Neural crest cell (in vitro differentiated cells): ENCODE measurements at places on chromosomes 1 and 21.

- H3K27ac ChIP-seq = no peak overlapping the region
- no peak overlapping the region for H3K4me3 ChIP-seq
- DNase-seq = no peak
- peaks cover 22% of the 10 kb centered on the region for H3K4me1 ChIP-seq
- peaks cover 7% of the 10 kb centered on the region for H3K36me3 ChIP-seq
- no peaks in the 10 kb centered on the region for H3K27me3 ChIP-seq
Observed at GRCh38 chr1:44644806-44645205, 29.5 kb downstream of the TMEM53 start.

- H3K27me3 ChIP-seq = no peaks in the 10 kb centered on the region
- no peak for DNase-seq
- no peak overlapping the region for H3K4me3 ChIP-seq
- H3K4me1 ChIP-seq = peaks cover 9% of the 10 kb centered on the region
- peaks cover 3% of the 10 kb centered on the region for H3K36me3 ChIP-seq
Observed at GRCh38 chr1:33099290-33100118, 18.6 kb downstream of the AZIN2 start.

DNA sequence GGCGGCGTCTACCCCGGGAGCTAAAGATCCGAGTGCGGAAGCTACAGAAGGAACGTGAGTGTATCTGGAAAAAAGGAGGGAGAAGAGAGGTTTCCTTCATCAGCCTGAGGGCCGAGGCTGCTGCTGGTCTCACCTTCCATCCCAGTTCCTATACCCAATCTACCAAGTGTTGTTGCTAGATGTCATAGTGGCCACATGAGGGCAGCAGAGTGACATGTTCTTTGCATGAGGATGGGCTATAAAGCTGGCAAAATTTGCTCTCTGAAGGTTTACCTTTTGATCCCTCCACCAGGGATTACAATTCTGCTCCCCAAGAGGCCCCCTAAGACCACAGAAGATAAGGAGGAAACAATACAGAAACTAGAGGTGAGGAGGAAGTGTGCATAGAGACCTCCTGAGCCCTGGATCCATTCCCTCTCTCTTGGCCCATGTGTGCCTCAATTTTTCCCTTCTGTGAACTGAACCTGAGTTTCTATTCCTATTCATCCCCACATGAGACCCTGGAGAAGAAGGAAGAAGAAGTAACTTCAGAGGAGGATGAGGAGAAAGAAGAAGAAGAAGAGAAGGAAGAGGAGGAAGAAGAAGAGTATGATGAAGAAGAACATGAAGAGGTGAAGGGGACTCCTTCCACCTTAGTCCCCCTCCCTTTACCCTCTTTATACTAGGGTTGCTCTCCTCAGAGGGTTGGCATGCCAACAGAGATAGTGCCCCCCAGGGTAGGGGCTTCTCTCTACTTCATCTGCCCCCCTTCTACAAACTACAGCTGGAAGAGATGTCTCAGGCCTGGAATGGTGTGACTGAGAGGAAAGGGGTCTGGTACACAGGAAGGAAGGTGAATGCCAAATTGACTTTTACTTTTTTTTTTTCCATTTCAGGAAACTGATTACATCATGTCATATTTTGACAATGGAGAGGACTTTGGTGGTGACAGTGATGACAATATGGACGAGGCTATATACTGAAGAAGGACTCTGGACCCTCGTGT lies 13.3 kb downstream of the POLR3GL start:
- no peak overlapping the region for H3K27ac ChIP-seq
- peak overlapping the region; percentile 20 for H3K4me3 ChIP-seq
- no peaks in the 10 kb centered on the region for H3K36me3 ChIP-seq
- H3K27me3 ChIP-seq = no peaks in the 10 kb centered on the region

DNA sequence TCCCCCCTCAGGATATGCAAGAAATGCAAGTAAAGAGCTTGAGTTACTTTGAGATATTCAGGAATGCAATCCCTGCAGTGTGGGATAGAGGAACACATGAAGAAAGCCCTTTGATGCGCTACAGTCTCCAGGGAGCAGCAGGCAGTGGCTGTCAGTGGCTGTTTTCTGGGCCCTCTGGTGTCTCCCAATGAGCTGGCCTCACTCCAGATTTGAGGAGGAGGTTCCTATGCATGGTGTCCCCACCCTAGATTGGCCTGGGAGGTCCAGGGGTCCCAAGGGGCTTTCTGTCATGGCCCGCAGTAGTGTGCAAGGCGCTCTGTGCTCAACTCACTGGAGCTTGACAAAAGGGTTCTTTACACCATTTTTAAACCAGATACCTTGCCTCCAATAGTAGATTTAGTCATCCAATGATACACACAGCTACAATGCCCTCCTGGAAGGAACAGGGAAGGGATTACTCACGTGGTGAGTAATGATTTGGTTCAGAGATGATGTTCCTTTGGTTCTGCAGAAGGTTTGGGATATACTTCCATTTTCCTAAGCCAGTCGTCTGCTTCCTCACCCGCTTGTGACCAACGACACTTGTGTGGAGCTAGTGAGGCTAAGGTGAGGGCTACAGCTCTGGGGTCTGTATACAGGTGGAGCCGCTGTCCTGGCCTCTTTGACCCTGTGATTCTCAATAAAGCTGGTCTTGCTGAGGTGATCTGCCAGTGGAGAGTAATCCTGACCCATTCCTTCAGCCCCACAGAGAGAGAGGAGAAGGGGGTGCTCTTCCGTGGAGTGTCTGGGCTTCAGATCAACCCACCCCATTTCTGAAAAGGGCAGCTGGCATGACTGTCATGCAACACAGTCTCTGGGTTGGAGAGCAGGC lies 6.6 kb downstream of the BATF3 start:
- DNase-seq = no peak
- no peaks in the 10 kb centered on the region for H3K4me1 ChIP-seq
- no peaks in the 10 kb centered on the region for H3K36me3 ChIP-seq
- H3K27me3 ChIP-seq = peaks cover 51% of the 10 kb centered on the region
- no peak overlapping the region for H3K4me3 ChIP-seq

DNA sequence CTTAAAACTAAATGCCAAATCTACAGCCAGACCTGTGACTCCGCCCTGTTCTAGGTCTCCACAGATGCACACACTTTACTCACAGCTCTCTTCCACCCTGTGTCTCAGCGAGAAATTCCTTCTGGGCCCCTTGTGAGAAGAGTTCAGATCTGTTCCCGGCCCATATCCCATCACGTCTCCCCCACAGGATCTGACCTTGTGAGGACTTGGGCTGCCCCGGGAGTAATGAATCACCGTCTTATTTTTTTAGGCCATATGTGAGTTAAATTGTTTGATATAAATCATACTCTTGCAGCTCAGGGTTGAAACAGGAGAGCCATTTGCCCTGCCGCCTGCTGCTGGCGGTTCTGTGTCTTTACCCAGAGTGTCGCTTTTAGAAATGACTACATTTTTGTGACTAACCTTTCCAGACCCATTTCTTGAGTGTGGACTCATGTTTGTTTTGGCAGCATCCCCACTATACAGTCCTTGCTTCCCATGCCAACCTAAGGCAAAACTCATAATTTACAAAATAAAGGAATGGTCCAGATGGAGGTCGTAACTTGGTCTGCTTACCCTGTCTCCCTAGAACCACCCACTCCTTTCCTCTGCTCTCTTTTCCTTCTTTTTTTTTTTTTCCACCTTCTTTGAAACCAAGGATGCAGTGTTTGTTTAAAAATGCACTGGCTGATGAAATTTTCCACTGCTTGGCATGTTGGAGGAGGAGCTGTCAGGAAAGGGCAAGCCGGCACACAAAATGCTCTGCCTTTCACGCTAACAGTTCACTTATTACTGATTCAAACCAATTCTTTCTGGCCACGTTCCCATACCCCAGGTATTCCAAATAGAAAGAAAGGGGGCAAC lies 98.0 kb upstream of the C1orf105 start:
- no peak for DNase-seq
- no peak overlapping the region for H3K27ac ChIP-seq
- no peak overlapping the region for H3K4me3 ChIP-seq
- no peaks in the 10 kb centered on the region for H3K36me3 ChIP-seq

DNA sequence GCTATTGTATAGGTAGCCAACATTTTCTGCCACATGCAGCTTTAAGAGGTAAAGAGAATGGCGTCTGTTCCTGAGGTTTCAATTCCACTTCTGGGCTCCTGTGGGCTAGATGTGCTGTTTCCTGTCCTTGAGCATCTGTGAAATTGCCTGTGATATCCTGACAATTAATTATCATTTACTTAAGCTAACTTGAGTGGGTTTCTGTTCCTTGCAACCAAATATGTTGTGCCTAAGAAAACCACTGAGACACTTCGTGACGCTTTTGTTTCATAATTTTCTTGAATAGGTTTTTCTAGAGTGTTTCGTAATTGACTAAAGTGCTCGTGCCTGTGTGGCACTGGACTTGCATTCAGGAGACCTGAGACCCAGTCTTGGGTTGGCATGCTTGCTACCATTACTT lies 127.3 kb upstream of the POU3F1 start:
- H3K4me3 ChIP-seq = no peak overlapping the region
- no peak for DNase-seq
- H3K27me3 ChIP-seq = no peaks in the 10 kb centered on the region
- H3K36me3 ChIP-seq = no peaks in the 10 kb centered on the region

DNA sequence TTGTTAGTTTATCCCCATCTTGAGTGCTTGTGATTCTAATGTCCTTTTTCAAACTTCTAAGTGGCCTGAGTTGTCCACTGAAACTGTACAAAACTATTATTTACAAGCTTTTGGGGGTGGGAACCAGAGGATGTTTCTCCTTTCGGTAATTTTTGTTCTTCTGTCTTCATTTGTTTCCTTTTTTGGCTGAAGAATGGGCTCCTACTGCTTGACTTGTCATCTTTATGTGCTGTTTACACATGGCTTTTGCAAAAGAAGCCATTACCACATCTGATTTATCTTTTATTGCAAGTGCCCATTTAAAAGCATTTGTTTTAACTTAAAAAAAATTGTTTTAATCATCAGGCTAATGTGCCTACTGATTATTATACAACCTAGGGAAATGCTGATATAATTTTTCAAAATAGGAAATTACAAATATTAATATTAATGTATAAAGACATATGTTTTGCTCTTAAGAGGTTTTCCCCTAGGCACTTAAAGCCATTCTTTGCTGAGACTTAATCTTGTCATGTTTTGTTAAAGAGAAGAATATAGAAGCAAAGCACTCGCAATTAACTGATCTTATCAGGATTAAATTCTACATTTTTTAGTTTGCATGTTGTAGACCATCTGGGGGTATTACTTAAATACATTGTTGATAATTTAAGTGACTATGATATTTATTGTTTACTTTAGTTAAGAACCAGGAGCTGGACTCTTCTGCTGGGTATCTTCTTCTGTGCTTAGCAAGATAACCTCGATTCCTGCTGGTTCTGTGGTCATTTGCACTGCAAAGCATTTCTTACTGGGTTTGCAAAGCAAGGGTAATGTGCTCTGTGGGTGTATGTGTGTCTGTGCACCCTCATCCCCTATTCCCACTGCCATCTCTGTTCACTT lies 40.1 kb downstream of the TMEM200B start:
- no peak overlapping the region for H3K4me3 ChIP-seq
- no peaks in the 10 kb centered on the region for H3K36me3 ChIP-seq
- no peak overlapping the region for H3K27ac ChIP-seq
- DNase-seq = no peak
- no peaks in the 10 kb centered on the region for H3K4me1 ChIP-seq
- no peaks in the 10 kb centered on the region for H3K27me3 ChIP-seq

GRCh38 chr1:204391629-204392028 lies 20.0 kb downstream of the PPP1R15B start:
- no peak overlapping the region for H3K4me3 ChIP-seq
- no peak overlapping the region for H3K27ac ChIP-seq

DNA sequence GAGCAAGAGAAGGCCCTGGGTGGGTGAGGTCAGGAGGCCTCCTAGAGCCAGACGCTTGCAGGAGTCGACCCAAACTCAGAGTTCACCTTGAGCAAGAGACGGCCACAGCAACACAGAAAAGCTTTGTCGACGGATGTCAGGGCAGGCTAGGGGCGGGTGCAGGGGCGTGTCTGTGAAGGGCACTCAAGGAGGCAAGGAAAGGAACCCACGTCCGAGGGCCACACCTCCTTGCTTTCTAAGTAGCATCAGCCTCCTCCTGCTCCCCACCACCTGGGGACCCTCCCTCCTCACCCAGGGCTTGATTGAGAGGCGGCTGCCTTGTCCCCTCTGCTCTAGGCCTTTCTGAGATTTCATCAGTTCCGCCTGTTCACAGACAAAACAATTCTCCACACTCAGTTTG lies 92.1 kb downstream of the OMA1 start:
- H3K36me3 ChIP-seq = peaks cover 2% of the 10 kb centered on the region
- no peak for DNase-seq
- peaks cover 8% of the 10 kb centered on the region for H3K4me1 ChIP-seq
- H3K27ac ChIP-seq = no peak overlapping the region
- H3K4me3 ChIP-seq = no peak overlapping the region

GRCh38 chr1:44673675-44674112 lies 587 bp downstream of the TMEM53 start:
- DNase-seq = no peak
- H3K4me1 ChIP-seq = peaks cover 41% of the 10 kb centered on the region
- peak overlapping the region; percentile 78 for H3K27ac ChIP-seq
- no peaks in the 10 kb centered on the region for H3K27me3 ChIP-seq
- H3K36me3 ChIP-seq = no peaks in the 10 kb centered on the region
- peak overlapping the region; percentile 91 for H3K4me3 ChIP-seq

- DNase-seq = no peak
- no peaks in the 10 kb centered on the region for H3K36me3 ChIP-seq
- H3K27me3 ChIP-seq = peaks cover 5% of the 10 kb centered on the region
- H3K4me3 ChIP-seq = no peak overlapping the region
- H3K27ac ChIP-seq = no peak overlapping the region
Observed at GRCh38 chr1:7590426-7590790, 180.7 kb upstream of the VAMP3 start.

DNA sequence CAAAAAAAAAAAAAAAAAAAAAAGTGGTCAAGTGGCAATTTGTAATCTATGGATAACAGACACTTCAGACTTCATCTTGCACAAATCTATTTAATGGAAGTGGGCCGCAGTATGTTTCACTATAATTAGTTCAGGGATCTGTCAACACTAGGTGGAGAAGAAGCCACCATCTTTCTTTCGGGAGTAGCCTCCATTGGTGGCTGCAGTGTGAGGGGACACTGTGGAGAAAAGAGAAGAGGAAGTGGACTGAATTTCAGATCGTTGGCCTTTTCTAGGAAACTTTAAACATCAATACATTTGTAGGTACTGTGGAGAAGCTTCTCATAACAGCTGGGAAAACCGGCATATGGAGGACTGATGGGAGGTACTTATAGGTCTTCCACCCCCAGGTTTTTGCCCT lies 8.0 kb upstream of the ELAPOR1 start:
- H3K27me3 ChIP-seq = peaks cover 17% of the 10 kb centered on the region
- H3K36me3 ChIP-seq = peaks cover 7% of the 10 kb centered on the region
- no peak for DNase-seq
- peak overlapping the region; percentile 75 for H3K4me3 ChIP-seq
- H3K27ac ChIP-seq = no peak overlapping the region
- H3K4me1 ChIP-seq = peaks cover 5% of the 10 kb centered on the region

DNA sequence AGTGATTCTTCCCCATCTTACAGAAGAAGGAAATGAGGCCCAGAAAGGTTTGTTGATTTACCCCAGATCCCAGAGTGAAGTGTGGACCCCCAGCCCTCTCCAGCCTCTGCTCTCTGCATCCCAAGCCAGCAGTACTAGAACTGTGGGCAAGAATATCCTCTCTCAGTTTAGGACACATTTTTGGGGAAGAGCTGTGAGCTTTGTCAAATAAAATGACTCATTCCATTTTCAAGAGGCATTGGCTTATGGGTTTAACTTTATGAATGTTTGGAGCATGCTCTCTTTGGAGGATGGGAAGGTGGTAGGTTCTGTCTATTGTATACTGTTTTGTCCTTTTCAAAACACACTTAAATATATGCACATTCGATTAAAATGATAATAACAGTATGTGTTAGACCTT lies 70.6 kb upstream of the CNTN2 start:
- H3K27me3 ChIP-seq = peaks cover 12% of the 10 kb centered on the region
- H3K4me1 ChIP-seq = no peaks in the 10 kb centered on the region
- no peak for DNase-seq
- no peak overlapping the region for H3K27ac ChIP-seq
